ENCODE measurements at places on chromosomes 2 and 18.

DNA sequence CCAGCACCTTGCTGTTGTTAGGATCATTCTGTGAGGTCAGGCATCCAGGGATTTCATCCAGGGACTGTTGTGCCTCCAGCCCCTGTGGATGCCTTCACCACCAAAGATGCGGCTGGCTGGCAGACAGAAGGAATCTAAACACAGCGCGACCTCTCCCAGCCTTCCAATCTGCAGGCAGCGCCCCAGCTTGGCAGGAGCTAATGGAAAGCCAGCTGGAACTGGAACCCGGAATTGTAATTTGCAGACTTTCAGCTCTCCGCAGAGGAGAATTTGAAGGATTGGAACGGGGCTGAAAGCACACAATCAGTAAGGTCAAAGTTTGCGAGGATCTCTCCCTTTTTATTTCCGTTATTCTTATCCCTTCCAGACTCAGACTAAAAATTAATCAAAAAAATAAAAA lies 127.8 kb downstream of the TRIB2 start:
- no peak for DNase-seq

DNA sequence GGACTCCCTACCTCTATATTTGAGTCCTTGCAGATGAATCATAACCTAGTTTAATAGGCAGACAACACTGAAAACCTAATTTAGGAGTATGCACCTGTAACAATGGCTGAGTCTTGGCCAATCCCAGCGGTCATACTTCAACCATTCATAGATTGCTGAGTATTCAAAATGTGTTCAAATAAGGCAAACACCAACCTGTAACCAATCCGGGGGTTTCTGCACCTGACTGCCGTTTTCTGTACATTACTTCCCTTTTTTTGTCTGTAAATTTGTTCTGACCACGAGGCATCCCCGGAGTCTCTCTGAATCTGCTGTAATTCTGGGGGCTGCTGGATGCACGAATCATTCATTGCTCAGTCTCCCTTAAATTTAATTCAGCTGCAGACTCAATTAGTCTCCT lies 338.6 kb downstream of the STK39 start:
- DNase-seq, result no peak

DNA sequence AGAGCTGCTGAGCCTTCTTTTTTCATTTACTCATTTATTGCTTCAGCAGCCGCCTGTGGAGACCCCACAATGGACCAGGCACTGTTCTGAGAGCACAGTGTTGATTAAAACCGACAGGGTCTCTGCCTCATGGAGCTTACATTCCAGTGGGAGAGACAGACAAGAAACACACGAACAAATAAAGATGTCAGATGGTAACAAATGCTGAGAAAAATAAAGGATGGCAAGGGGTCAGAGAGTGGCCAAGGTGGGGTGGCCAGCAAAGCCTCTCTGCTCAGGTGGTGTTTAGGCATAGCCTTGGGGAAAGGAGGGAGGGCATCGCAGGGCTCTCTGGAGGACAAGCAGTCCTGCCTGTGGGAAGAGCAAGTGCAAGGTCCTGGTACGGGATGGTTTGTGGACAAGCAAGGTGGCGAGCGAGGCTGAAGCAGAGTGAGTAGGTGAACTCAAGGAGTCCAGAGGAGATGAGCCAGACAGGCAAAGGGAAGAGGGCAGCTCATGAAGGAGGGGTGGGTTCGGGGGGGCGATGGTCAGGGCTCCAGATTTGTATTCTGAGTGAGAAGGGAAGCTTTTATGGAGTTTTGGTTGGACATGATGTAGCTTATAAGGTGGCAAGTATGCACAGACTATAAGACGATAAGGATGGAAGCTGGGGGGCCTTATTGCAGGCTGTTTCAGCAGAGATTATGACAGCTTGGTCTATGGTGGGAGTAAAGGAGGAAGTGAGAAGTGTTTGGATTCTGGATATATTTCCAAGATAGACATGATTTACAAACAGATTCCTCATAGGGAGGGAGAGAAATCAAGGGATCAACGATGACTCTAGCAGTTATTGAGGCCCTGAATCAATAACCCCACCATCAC lies 8.8 kb upstream of the ITGB6 start:
- DNase-seq, result no peak

DNA sequence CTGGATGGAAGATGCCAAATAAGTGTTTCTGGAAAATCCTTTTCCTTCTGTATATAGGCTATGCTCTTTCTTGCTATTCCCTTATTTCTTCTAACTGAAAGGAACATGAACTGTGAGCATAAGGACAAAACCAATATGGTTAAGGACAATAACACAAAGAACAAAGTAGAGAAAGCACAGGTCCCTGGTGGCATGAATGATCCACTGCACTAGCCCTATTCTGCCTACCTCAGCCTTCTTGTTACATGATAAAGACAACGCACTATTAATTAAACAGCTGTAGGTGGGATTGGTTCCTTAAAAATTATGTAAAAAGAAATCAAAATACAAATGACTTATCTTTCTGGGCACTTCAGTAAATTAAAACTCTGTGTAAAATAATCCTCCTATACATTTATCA lies 1.9 kb upstream of the WDR75 start:
- DNase-seq, result no peak

GRCh38 chr18:30271716-30272115 lies 770.8 kb downstream of the DSC3 start:
- no peak for DNase-seq

GRCh38 chr2:40266201-40266600 lies 185.7 kb downstream of the SLC8A1 start:
- DNase-seq, result no peak

DNA sequence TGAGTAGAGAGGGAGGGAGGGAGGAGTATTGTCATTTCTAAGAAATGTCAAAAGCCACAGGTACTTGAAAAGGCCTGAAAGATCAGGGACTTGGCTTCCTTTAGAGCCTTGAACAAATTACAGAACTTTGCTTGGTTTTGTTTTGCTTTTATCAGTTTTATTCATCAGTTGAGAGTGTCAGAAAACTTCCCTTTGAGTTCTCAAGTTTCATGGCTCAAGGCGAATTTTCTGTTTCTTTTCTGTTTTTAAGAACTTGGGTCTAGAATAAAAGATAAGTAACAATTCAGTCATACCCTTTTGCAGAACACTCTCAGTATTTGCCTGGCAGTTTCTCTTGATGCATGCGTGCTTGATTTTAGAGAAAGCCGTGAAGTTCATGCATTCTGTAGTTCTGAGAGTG lies 531.9 kb downstream of the PARD3B start:
- DNase-seq, result no peak

DNA sequence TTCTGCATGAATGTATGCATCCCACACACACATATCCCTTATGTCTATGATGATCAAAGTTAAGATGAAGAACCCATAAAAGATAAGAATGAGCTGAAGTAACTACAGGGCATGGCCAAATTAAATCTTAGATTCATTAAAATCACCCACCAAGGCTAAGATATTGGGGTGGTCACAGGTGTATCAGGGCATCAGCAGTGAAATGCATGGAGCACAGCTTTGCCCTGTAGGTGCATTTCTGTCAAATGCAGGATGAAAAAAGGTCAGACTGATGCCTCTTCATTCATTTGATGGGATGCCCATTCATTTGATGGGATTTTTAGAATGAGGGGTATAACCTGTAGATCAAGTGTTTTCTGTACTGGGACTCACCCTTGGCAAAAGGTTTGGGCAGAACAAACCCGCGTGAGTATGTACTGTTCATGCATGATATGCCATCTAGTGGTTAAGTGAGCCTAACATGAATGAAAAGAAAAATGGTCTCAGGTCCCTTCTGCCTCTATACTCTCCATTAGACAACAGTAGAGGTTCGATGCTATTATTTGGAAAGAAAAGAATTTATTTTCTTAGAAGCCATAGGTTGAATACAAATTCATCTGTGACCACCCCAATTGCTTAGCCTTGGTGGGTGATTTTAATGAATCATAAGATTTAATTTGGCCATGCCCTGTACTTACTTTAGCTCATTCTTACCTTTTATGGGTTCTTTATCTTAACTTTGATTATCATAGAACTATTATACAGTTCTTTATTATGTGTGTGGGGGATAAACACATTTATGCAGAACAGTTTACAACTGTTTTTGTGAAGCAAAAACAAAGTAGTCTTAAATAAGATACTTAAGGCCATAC lies 43.2 kb upstream of the NOSTRIN start:
- DNase-seq, result no peak

GRCh38 chr2:62465039-62465740 lies 40.8 kb downstream of the TMEM17 start:
- DNase-seq, result no peak

DNA sequence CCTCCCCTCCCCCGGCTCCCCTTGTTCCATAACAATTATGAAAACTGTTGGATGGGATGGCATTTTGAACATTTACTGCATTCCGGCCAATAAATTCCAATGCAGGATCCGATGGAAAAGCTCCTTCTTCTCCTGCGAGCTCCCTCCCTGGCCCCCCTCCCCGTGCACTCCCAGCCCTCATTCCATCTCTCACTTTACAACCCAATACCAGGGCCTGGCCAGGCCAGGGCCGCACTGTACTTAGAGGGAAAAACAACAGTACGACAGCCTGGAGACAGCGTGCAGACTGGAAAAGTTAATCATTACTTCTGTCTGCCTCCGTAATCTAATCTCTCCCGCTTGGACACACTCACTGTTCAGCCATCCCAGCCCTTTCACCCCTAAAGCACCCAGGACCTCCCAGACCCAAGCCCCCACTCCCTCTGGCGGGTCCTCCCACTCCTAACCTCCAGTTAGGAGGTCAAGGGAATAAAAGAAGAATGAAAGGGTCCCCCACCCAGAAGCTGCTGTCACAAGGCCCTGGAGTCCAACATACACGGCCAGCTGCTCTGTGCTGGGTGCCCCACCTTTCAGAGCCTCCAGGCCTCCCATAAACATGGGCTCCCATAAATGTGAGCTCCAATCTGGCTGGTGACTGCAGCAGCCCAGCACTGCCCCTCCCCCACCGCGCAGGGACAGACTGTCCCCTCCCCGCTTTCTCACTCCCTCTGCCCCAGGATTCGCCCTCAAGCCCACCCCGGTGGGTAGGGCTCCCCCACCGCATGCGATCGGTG lies 20.6 kb downstream of the SMAD7 start:
- DNase-seq, result no peak

DNA sequence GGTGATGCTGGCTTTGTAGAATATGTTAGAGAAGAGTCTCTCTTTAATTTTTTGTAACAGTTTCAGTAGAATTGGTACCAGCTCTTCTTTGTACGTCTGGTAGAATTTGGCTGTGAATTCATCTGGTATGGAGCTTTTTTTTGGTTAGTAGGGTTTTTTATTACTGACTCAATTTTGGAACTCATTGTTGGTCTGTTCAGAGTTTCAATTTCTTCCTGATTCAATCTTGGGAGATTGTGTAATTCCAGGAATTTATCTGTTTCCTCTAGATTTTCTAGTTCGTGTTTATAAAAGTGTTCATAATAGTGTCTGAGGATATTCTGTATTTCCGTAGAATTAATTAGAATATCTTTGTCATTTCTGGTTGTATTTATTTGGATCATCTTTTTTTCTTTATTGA lies 943.5 kb downstream of the TRIB2 start:
- no peak for DNase-seq

- no peak for DNase-seq
Observed at GRCh38 chr2:11753452-11753885, 7.0 kb downstream of the LPIN1 start.

- DNase-seq, result no peak
Observed at GRCh38 chr2:180473456-180473855, 466.4 kb upstream of the CWC22 start.
